Activated CD4-positive, alpha-beta T cell treated with anti-CD3 and anti-CD28 coated beads, Interleukin-2, amount 50 U/mL, for 16 hours (primary cell): ENCODE measurements at places on chromosomes 2 and 18.

DNA sequence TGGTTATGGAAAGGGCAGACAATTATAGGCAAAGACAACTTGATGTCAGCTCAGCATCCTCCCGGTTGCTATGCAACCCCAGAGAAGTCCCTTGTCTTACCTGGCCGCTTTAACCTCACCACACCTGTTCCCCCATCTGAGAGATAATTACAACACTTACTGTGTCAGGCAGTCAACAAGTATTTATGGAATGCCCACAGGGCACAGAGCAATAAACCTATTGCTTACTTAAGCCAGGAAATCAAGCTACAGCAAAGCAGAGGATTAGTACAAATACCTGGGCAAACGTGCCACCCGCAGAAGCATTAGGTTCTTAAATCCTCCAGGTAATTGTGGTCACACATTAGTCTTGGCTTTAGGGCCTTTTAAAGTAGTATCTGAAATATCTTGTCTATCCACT is 320.4 kb upstream of the REV1 start:
- DNase-seq = no peak

- no peak for DNase-seq
These were observed 127.4 kb downstream of the PLCL1 start for GRCh38 chr2:197931661-197932312.

GRCh38 chr2:168920504-168921157 is 19.5 kb downstream of the G6PC2 start:
- DNase-seq = peak; percentile 49

DNA sequence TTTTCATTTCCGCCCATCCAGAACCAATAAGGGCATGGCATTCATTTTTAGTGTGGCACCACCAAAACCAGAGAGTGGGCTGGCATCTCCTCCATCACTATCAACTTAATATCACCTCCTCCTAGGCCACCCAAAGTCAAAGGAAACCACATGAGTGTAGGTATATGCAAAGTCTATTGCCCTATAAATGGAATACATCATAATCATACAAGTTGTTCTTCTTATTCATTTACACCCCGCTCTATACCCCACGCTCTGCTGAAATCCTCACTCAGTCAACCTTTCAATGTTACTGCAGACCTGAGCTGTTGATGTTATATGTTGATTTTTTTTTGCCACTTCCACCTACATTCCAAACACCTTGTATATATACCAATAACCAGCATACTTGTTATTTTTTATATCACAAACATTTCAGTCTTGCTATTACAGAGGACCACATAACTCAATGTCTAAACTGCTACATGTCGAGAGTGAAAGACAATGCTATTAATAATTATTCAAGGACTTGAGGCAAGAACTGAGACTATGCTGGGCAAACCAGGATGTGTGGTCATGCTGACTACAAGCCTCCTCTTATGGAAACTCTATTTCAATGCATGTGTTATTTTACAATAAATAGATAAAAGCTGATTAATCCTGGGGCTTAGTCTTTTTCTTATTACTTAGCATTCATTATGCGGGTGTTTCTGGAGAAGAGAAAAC is 466.5 kb upstream of the ID2 start:
- no peak for DNase-seq

DNA sequence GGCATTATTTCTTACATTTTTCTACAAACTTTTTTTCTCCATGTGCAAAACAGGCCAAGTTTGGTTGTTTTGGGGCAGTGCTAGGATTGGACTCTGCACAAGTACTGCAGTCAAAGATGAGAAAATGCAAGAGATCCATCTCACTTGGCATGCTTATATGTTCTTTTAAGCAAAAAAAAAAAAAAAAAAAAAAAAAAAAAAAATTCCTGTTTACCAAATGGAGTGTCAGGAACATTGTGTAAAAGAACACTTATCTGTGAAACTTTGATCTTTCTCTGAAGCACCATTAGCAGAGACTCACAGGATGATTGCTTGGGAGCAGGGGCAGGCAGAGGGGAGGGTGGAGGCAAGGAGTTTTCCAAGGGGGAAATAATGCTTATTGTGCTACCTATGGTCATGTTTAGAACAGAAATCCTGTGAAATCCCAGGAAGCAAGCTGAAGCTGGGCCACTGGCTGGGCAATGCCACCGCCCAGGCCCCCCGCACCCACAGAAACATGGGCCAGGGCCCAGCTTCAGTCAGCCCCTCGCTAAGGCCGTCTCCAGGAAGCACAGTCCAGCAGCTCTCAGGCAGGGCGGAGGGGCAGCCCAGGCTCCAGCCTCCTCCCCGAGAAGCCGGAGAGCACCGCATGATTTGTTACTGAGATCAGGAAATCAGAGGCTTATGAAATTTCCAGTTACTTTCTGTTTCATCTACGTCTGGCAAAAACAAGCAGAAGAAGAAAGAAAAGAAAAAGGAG is 229.4 kb downstream of the ZNF516 start:
- DNase-seq = no peak

DNA sequence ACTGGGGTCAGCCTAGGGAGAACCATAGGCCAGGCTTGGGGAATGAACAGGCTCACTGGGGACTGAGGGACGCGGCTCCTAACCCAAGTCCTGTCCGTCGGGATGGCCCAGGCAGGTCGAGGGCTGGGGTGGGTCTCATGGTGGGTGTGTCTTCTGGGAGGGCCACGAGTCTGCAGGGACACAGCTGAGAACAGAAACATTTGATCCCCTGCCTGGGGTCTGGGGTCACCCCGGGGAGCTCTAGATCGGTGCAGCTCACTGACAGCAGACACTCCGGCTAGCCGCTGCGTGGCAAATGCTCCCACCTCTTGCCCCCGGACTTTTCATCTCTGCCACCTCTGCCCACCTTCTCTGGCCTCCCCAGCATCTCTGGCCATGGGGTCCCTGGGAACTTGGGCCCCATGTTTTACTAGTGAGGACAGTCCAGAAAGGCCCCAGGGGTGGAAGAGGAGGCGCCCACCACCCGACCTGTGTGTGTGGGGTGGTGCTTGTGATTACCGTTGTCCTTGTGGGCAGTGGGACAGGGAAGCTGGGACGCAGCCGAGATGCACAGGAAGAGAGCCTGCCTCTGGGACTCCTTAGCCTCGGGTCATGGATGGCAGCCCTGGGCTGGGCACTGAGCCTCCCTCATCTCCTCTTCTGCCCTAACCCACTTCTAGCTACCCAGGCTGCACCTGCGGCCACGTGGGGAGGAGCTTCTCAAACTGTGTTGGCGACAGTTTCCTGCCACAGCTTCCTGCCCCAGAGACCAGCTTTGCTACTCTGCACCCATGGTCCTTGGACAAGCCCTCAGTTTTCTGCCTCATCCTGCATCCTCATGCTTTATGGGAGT is 4.9 kb downstream of the ZAP70 start:
- DNase-seq = peak; percentile 85

GRCh38 chr2:240730501-240731177 is 39.0 kb downstream of the AQP12A start:
- no peak for DNase-seq

DNA sequence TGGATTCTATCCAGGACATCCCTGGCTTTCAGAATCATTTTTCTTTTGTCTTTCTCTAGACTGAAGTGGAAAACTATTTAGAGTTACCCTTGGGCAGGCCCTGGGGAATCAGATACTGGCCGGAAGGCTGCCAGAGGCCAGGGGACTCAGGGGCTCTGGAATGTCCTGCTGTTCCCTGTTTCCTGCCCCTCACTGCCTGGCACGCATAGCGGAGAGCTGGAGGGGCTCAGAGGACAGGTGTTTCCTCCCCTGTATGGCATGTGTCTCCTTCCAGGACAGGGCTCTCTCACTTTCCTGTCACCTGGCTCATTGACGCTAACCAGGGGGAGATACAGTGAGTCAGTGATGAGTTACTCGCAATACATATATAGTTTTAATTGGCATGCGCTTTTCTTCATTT is 38.8 kb downstream of the DYSF start:
- DNase-seq = no peak

DNA sequence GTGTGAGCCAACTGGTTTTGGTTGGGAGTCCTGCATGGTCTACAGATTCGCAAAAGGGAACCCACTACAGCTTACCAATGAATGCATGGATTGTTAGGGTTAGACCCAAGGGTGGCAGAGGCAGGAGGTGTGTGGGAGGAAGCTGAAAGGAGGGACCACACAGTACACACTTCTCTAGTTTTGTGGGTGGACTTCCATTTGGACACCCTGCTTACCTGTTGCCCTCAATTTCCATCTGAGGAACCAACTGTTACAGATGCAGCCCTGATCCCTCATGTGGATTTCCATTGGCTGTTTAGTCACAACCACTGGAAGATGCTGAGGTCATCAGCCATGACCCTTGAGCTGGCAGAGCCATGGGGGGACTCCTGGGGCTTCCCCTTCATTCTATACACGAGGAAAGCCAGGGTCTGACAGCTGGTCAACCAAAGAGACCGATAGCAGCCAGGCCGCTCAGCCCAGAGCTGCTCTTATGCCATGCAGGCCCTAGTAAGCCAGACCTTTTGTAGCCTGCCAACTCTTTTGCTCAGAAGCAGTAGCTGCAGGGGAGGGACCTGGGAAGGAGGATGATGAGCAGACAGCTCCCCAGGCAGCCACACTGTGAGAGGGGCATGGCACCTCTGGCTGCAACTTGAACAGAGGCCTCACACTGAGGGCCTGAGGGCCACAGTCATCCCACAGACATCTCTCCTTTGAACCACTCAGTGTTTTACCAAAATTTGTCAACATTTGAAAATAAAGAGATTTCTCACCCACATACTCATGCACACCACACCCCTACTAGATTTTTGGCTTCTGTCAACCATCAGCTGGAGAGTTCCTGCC is 162.1 kb downstream of the SETBP1 start:
- no peak for DNase-seq

DNA sequence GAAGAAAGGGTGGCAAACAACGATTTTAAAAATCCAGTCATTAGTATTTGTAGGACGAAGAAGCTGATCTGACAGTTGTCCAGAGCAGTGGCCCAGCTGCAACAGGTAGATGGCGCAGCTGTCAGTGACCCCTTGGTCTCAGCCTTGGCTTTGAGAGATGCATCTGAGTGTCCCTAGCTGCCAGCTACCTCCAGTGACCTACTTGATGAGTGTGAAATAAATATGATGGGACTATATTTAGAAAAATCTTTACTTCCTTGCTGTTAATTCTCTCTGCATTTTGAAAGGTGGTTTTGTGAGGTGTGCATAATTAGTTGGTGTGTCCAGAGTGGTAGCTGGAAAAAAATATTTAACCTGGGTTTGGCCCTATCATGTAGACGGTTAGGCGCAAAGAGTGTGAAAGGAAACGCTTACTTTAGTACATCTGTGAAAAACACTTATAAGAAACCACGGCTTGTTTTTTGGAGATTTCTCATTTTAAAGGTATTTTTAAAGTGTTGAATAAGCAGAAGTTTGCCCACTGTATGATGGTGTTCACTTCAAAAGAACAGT is 963 bp downstream of the INPP1 start:
- DNase-seq = peak; percentile 28

- no peak for DNase-seq
These were observed 49.7 kb downstream of the KCNF1 start for GRCh38 chr2:10961490-10961875.

GRCh38 chr18:3180325-3180724 is 39.4 kb downstream of the MYOM1 start:
- DNase-seq = no peak

- DNase-seq = no peak
These were observed 1.4 kb upstream of the CAPN10 start for GRCh38 chr2:240585101-240585500.

DNA sequence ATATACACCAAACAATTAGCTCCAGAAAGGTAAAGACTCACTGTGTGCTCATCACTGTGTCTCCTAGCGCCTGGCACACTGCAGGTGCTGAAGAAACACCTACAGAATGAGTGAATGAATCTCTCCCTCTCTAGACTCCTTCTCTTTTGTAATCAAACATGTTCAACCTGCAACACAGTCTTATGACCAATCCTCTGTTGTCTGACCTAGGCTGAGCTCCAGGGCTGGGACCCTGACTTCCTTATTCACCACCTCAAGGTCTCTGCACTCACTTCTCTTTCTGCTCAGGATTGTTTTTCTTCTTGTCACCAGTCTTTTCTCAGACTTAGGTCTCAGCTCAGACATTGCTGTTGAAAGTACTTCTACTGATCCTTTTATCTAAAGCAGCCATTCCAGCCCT is 9.8 kb downstream of the CKAP2L start:
- no peak for DNase-seq

DNA sequence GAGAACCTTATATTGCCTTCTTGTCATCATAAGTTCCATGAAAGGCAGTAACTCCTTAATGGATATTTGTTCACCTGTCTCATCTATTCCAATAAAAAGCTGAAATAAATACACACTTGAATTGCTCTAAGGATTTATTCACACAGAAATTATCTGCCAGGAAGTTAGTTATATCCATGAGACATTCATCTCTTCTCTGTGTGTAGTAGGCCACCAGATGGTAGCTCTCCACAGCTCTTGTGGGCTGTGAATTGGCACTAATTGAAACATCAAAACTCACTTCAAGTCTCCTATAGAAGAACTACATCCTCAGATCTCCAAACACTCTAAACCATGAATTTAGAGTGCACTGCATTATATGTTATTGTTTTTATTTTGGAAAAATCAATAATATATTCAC is 189.6 kb downstream of the DSC3 start:
- DNase-seq = no peak

GRCh38 chr2:167508709-167509108 is 620.4 kb downstream of the XIRP2 start:
- DNase-seq = no peak

DNA sequence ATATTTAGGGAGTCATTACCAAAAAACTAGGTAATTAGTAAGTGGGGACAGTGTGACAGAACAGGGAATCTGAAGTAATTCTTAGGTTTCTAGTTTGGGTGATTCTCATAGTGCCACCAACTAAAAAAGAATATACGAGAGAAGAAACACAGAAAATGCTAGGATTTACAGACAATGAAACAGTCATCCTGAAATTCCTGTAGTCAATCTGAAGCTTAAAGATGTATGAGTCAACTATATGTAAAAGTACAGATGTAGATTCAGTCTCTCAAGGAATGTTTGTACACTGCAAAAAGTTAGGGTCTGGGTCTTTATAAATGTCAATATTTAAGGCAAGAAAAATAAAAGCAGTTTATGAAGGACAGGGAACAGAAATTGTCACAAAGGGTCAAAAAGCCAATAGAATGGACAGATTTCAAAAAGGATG is 107.0 kb downstream of the STRN start:
- peak; percentile 29 for DNase-seq

- no peak for DNase-seq
These were observed 207.3 kb upstream of the APCDD1 start for GRCh38 chr18:10247021-10247741.

- no peak for DNase-seq
These were observed 686.2 kb upstream of the FSHR start for GRCh38 chr2:49840428-49840975.
